ENCODE measurements at places on chromosomes 2 and 18.

- no peaks in the 10 kb centered on the region for H3K36me3 ChIP-seq
- H3K4me1 ChIP-seq = no peaks in the 10 kb centered on the region
- H3K4me3 ChIP-seq = no peak overlapping the region
- DNase-seq = no peak
Measured at GRCh38 chr2:33131111-33131510, 184.4 kb downstream of the LTBP1 start.

GRCh38 chr2:122486705-122487415 lies 731.4 kb downstream of the TSN start:
- no peak for DNase-seq
- H3K27me3 ChIP-seq = no peaks in the 10 kb centered on the region
- no peak overlapping the region for H3K4me3 ChIP-seq
- no peak overlapping the region for H3K27ac ChIP-seq
- H3K36me3 ChIP-seq = no peaks in the 10 kb centered on the region
- no peaks in the 10 kb centered on the region for H3K4me1 ChIP-seq

- H3K4me1 ChIP-seq = peaks cover 76% of the 10 kb centered on the region
- no peak for DNase-seq
- H3K36me3 ChIP-seq = peaks cover 9% of the 10 kb centered on the region
- H3K27ac ChIP-seq = peak overlapping the region; percentile 96
- no peak overlapping the region for H3K4me3 ChIP-seq
- H3K27me3 ChIP-seq = no peaks in the 10 kb centered on the region
Measured at GRCh38 chr2:46982351-46983064, 66.9 kb upstream of the MCFD2 start.

DNA sequence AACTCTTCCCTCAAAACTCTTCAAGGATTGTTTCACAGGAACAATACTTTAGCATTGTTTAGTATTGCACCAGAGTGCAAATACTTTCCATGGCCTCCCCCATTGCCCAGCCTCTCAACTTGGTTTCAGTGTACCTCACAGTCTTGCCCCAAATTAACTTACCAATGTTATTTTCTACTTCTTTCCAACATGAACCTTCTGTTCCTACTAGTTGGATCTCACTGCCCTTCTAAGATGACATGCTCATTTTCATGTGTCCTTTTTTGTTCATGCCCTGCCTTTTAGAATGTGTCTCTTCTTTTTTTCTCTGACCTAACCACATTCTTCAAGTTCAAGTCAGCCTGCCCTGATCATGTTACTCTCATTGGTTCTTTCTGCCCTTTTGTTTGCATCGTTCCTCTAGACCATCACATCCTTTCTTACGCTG lies 4.1 kb downstream of the SPATS2L start:
- no peaks in the 10 kb centered on the region for H3K27me3 ChIP-seq
- H3K4me1 ChIP-seq = peaks cover 42% of the 10 kb centered on the region
- DNase-seq = no peak
- H3K36me3 ChIP-seq = no peaks in the 10 kb centered on the region
- no peak overlapping the region for H3K4me3 ChIP-seq
- no peak overlapping the region for H3K27ac ChIP-seq

- H3K27ac ChIP-seq = peak overlapping the region; percentile 96
- peak; percentile 72 for DNase-seq
- peaks cover 3% of the 10 kb centered on the region for H3K36me3 ChIP-seq
- no peaks in the 10 kb centered on the region for H3K27me3 ChIP-seq
- peaks cover 40% of the 10 kb centered on the region for H3K4me1 ChIP-seq
- H3K4me3 ChIP-seq = no peak overlapping the region
Measured at GRCh38 chr2:70084973-70085710, 2.1 kb upstream of the PCBP1 start.

Measured in body of pancreas (tissue), 4 donors.